Activated naive CD8-positive, alpha-beta T cell treated with anti-CD3 and anti-CD28 coated beads for 36 hours (primary cell): ENCODE measurements at places on chromosomes 11 and 22. TPM values are rescaled to one million over a fixed set of nuclear protein-coding genes. Genes with fewer than 3 reads are reported as not detected.

DNA sequence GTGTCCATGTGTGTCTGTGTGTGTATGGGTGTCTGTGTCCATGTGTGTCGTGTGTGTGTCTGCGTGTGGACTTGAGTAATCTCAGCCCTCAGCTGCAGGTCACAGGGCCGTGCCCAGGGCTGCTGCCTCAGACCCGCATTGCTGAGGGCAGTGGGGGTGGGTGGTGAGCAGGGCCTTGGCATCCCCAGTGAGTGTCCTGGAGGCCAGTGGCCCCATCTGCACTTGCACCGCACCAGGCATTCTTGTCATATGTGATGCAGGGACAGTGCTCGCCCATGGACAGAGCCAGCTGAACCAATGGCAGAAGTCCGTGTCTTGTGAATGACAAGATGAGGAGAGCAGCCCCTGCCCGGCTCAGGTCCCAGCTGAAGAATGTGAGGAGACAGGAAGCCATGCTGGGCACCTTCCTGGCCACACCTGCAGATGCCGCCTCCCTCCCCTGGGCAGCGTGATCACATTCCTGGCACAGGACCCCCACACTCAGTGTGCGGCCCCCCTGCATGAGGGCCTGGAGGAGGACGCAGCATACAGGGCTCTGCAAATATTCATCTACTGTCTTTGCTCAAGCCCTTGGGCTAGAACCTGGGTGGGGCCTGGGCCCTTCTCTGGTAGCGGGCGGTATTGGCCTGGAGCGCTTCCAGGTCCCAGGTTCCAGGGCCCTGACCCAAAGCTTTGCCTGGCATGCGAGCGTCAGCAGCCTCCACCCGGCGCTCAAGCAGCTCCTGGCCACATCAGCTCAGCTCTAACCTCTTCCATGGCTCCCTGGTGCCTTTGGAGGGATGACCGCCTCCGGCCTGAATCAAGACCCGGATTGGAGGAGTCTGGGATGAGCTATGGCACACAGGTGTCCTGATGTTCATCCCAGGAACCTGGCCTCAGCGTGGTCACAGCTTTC lies 3.9 kb downstream of the ALDH3B2 start:
- no peak for DNase-seq

DNA sequence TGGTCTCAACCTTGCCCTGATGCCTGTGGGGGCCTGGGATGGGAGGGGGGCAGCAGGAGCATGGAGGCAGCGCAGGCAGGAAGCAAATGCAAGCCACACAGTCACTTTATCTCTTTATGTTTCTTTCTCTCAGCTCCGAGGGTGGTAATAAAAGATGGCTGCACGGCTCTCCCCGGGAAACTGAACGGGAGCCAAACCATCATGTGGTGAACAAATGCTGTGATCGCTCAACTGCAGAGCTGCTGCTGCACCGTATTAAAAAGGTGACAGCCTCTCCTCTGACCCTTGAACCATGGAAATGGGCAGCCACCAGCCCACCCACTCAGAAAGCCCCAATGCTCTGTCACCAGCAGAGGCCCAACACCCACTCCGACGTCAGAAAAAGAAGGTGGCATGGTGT lies 110.0 kb downstream of the TIMP3 start:
- no peak for DNase-seq

GRCh38 chr22:17366329-17366728 lies 2.9 kb upstream of the CECR2 start:
- no peak for DNase-seq

DNA sequence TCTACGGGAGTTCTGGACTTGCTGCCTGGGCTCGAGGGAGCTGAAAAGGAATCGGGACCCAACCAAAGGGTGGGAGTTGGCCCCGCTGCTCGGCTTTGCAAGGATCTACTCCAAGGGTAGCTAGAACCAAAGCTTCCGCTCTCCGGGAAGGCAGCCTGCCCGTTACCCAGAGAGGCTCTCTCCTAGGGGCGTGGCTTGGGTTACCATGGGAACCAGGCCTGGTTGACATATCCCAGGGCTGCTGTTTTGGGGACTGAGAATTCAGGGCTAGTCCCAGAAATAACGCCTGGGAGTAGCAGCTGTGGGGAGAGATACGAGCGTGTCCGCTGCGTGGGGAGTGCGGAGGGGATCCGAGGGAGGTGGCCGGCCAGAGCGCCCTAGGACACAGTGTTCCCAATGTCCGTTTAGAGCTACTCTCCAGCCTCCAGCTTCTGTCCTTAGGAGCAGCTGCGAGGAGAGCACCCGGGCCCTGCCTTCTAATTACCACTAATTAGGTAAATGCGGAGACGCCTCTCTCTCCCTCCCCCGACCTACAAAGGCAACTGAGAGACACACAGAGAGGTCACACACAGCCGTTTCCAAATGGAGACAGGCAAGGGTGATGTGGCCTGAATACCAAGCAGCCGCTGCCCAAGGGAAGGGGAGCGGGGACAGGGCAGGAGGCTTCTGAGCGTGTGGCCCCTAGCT lies 141.6 kb upstream of the CADM1 start:
- no peak for DNase-seq

- no peak for DNase-seq
Observed at GRCh38 chr11:9710223-9710622, 46.3 kb downstream of the SWAP70 start.

DNA sequence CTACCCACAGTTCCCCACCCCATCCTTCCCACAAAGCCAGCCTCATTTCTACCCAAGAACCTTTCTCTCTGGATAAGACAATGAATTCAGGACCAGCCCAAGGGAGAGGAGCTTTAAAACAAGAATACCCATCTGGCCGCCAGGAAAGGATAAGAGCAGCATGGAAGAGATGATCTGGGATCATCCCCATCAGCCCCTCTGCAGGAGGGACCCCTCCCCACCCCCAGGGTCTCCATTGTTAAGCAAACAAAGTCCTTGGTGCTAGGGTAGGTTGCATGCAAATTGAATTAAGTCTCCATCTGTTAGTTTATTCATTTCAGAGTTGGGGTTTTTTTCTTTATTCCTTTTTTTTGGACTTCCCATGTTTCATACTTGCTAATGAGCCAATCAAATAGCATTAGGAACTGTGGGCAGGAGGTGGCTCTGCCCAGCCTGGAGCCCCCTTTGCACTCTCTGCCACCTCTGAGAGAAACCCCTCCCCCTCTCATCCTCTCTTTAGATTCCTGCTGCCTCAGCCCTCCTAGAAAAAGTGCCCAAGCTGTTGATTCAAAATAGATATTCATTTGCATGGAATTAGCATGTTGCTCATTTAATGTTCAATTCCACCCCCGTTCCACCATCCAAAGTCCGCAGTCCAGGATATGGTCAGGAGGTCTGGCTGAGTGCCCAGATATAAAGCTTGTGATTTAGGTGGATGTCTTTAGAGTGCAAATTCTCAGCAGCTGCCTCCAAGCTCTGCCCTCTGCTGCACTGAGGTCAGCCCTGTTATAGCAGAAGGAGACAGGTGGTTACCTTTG lies 138.5 kb upstream of the NCAM1 start:
- DNase-seq: no peak

Gene PGM2L1
- total RNA-seq: 10.3 TPM

Gene MPZL2
- total RNA-seq: 18.8 TPM

Gene GP1BB
- not detected for total RNA-seq

Gene MRGPRE
- not detected for total RNA-seq
